Tibial artery (tissue), 4 donors: ENCODE measurements at places on chromosomes 6 and 20.

DNA sequence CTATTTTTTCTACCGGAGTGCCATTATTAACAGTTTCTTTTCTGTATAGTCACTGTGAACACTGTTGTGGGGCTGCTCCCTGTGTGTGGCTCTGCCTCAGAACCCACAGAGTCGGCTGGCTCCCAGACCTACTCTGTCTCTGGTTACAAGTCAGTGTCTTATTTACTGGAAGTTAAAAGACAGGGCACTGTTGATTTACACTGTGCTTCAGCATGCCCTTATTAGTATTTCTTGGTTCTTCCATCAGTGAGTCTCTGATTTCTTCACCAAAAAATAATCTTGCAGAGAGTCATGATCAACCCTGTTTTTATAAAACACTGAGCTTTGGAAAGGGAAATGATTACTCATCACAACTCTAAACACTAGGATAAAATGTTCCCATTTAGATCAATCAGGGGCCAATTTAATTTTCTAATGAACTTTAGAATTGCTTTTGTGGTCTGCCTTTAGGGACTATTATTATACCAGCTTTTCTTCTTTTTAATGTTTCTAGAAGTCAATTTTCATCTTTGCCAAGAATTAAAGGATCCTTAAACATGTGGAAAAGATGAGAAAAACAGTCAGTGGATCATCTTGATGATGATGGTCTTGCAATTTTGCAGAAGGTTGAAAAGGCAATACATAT, 92.6 kb downstream of the UTRN start:
- no peaks in the 10 kb centered on the region for H3K36me3 ChIP-seq
- no peak for DNase-seq
- H3K27ac ChIP-seq: peak overlapping the region; percentile 53
- H3K4me1 ChIP-seq: no peaks in the 10 kb centered on the region

DNA sequence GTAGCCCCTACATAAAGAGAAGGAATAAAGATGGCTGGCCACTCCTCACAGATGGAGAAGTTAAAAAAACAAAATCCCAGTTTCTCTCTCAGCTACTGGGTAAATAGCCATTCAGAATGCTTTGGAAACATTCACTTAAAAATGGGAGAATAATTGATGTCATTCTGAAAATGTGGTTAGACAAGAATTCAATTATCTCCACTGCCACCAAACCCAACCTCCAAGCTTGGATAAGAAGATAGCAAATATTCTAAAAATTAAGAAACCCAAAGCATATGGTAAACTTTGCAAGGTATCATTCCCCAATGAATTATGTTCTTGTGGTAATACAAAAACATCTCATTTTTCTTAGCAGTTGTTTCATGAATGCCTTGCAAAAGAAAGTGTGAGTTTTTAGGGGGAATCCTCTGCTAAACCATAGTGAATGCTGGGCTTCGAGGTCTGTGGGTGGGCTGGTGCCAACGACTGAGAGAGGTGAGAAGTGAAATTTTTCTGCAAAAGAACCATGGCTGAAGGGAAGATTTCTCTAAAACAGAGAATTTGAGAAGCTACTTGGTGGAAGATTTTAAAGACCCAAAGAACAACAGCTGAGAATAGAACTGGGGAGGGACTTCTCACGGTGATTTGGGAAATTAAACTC, 497.9 kb upstream of the JARID2 start:
- H3K27me3 ChIP-seq: no peaks in the 10 kb centered on the region
- H3K4me1 ChIP-seq: peaks cover 9% of the 10 kb centered on the region
- no peak for DNase-seq
- H3K36me3 ChIP-seq: no peaks in the 10 kb centered on the region
- H3K4me3 ChIP-seq: no peak overlapping the region
- no peak overlapping the region for H3K27ac ChIP-seq

- peak; percentile 85 for DNase-seq
- H3K27me3 ChIP-seq: peaks cover 6% of the 10 kb centered on the region
- no peak overlapping the region for H3K4me3 ChIP-seq
- H3K4me1 ChIP-seq: no peaks in the 10 kb centered on the region
- no peaks in the 10 kb centered on the region for H3K36me3 ChIP-seq
Measured at GRCh38 chr6:156564127-156564806, 212.9 kb upstream of the ARID1B start.

DNA sequence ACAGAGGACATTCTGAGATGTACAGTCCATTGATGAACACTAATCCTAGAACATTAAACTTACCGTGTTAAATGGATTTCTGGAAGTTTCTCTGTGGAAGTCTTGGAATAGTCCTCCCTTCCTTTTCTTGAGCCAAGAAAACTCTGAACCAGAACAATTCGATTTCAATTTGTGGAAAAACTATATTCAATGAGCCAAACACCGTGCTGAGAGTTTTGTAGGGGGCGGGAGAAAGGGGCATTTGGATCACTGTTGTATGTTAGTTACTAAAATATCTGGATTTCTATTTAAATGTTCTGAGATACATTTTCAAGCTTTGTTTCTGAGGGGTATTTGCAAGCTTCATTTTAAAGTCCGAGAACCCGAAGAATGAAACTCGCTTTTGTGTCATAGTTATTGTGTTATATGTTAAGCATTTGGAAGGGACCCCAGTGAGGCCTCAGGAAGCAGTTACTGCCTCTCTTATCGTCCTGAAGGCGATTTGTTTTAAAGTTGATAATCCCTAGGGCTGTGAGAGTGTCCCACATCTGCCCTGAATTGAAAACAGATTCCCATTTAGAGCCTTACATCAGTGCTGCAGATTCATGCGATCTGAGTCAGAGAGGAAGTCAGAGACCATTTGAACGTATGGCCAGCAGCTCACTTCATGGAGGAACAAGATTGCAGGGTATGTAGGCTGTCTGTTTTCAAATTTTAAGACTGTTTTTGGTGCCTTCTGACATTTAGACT, 70.8 kb upstream of the SASH1 start:
- H3K4me1 ChIP-seq: no peaks in the 10 kb centered on the region
- no peak for DNase-seq
- no peaks in the 10 kb centered on the region for H3K27me3 ChIP-seq
- H3K36me3 ChIP-seq: no peaks in the 10 kb centered on the region
- peak overlapping the region; percentile 22 for H3K4me3 ChIP-seq

GRCh38 chr20:58246346-58246745, 17.9 kb upstream of the ANKRD60 start:
- no peak overlapping the region for H3K27ac ChIP-seq
- no peak overlapping the region for H3K4me3 ChIP-seq
- H3K4me1 ChIP-seq: no peaks in the 10 kb centered on the region
- no peak for DNase-seq

DNA sequence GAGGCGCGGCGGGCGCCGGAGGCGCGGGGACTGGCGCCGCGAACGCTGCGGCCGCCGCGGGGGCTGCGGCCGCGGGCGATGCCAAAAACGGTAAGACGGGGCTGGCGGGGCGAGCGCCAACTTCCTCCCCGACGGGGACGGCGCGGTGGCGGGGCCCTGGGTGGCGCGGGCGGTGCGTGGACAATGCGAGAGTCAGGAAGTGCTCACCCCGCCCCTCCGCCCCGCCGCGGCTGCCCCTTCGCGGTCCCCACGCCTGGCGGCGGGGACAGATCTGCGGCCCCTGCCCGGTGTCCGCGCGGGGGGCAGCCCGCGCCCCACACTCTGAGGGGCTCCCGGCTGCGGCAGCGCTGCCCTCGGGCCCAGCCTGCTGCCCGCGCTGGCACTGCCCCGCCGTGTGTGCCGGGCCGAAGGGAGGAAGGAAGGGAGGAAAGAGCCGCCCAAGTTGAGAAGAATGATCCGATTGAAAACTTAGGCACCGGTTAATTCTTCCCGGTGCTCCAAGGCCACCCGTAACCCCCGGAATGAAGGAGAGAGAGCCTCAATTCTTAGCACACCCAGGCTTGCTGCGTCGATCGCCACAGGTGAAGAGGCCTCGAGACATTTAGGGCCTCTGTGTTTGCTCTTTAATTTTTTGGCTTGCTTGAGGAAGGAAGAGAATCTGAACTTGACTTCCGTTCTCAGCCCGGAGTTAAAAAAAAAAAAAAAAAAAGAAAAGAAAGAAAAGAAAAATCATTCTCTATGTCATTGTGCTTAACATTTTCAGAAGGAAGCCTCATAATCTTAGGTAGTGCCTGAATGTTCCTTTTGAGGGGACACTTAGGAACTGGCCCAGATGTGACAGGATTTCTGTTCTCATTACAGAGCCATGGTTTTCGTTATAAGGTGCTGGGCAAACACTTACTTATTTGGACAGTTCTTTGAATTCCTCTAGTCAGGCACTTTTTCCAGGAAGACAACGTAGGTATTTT, 982 bp downstream of the HECA start:
- H3K4me3 ChIP-seq: peak overlapping the region; percentile 88
- peak; percentile 57 for DNase-seq
- no peaks in the 10 kb centered on the region for H3K36me3 ChIP-seq

DNA sequence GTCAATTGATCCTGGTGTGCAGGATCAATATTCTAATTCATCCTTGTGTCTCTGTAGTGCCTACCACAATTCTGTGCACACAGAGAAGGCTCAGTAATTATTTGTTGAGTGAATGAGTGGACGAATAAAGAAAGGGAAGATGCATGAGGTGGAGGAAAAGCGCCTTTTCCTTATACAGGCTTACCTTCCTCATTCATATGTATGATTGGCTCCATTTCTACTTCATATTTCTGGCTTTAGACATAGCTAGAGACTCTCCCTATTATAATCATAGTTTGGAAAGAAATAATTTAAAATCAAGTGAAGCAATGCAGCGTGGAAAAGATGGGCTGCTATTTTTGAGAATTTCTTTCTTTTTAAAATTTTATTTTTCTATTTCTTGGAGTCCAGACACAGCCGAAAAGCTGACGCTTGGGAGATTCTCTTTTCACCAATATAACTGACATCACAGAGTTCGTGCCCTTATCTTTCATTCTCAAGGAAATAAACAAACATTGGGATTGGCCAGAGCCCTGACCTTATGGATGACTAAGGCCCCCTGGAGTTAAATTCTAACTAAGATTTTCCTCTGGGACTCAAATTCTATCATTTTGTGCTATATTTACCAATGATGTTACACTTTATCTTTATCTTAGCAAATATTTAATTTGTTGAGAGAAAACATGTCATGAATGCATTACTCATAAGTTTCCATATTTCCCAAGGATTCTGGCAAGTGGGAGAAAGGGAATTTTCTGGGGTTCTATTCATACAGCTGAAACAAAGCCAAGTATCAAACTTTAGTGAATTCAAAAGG, 48.1 kb downstream of the PRL start:
- no peak overlapping the region for H3K27ac ChIP-seq
- DNase-seq: no peak
- H3K27me3 ChIP-seq: no peaks in the 10 kb centered on the region

- no peaks in the 10 kb centered on the region for H3K36me3 ChIP-seq
- H3K27me3 ChIP-seq: no peaks in the 10 kb centered on the region
- H3K4me1 ChIP-seq: no peaks in the 10 kb centered on the region
- no peak for DNase-seq
- H3K27ac ChIP-seq: no peak overlapping the region
Measured at GRCh38 chr6:14787677-14788076, 458.2 kb upstream of the JARID2 start.

DNA sequence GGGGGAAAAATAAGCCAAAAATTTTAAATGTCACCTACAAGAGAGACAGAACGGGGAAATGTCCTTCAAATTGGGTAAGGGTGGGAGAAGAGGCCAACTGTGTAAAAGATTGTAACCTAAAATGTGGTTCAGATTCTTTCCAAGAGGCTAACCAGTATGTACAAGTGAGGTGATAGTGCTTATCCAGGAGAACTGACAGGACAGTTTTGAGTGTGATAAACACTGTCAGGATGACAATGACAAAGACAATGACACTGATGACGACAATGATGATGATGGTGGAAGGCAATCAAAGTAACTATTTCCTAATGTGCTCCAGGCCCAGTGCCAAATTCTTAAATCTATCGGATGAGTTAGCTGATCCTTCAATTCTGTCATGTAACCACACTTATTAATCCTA, 57.3 kb downstream of the TASP1 start:
- no peak for DNase-seq
- peaks cover 20% of the 10 kb centered on the region for H3K36me3 ChIP-seq
- H3K27ac ChIP-seq: no peak overlapping the region
- no peaks in the 10 kb centered on the region for H3K27me3 ChIP-seq

GRCh38 chr6:16804546-16805242, 43.4 kb upstream of the ATXN1 start:
- no peak overlapping the region for H3K27ac ChIP-seq
- no peak overlapping the region for H3K4me3 ChIP-seq
- no peaks in the 10 kb centered on the region for H3K36me3 ChIP-seq
- no peak for DNase-seq
- peaks cover 4% of the 10 kb centered on the region for H3K4me1 ChIP-seq

DNA sequence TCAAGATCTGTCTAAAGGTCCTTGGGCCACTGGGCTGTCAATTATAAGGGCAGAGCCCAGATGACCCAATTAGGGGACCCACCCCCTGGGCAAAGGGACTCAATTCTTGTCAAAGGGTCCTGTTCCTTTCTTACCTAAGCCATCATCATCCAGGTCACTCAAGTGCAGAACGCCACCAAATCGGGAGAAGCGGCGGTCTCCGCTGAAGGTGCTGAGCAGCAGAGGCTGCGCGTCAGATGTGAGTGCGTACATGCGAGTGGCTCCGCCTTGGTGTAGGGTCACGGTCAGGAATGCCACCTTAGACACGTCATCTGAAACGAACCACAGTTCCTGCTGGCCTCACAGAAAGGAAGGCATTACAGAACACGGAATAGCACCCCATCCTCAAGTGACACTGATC, 34.2 kb downstream of the MRS2 start:
- no peaks in the 10 kb centered on the region for H3K4me1 ChIP-seq
- no peak overlapping the region for H3K4me3 ChIP-seq
- no peak overlapping the region for H3K27ac ChIP-seq
- DNase-seq: no peak
- H3K36me3 ChIP-seq: peaks cover 5% of the 10 kb centered on the region

GRCh38 chr6:93272896-93273295, 146.5 kb downstream of the EPHA7 start:
- DNase-seq: no peak
- H3K4me1 ChIP-seq: no peaks in the 10 kb centered on the region
- no peaks in the 10 kb centered on the region for H3K36me3 ChIP-seq

- no peaks in the 10 kb centered on the region for H3K36me3 ChIP-seq
- H3K4me1 ChIP-seq: peaks cover 14% of the 10 kb centered on the region
- H3K27me3 ChIP-seq: no peaks in the 10 kb centered on the region
- H3K4me3 ChIP-seq: no peak overlapping the region
- no peak for DNase-seq
- peak overlapping the region; percentile 78 for H3K27ac ChIP-seq
Measured at GRCh38 chr6:57313711-57314471, 3.5 kb upstream of the PRIM2 start.

GRCh38 chr20:20396794-20397193, 28.9 kb downstream of the INSM1 start:
- H3K4me1 ChIP-seq: no peaks in the 10 kb centered on the region
- H3K36me3 ChIP-seq: peaks cover 49% of the 10 kb centered on the region
- H3K27me3 ChIP-seq: no peaks in the 10 kb centered on the region
- no peak for DNase-seq
- H3K27ac ChIP-seq: no peak overlapping the region
- no peak overlapping the region for H3K4me3 ChIP-seq

- no peak overlapping the region for H3K4me3 ChIP-seq
- no peak overlapping the region for H3K27ac ChIP-seq
- no peaks in the 10 kb centered on the region for H3K27me3 ChIP-seq
Measured at GRCh38 chr6:156391061-156391672, 386.0 kb upstream of the ARID1B start.
